NCI-H2171 (cell line): ENCODE measurements at places on chromosomes 2 and 18.
A peak's percentile ranks its signal among the peaks of the same experiment; 100 is the strongest.

GRCh38 chr2:203579730-203580129, 44.6 kb upstream of the RAPH1 start:
- DNase-seq, result no peak

GRCh38 chr2:74812787-74813590, 20.9 kb upstream of the HK2 start:
- DNase-seq, result no peak

- no peak for DNase-seq
These were observed 90.2 kb upstream of the TWSG1 start for GRCh38 chr18:9244376-9244775.

- no peak for DNase-seq
These were observed 12.6 kb downstream of the GLI2 start for GRCh38 chr2:120748310-120748709.

DNA sequence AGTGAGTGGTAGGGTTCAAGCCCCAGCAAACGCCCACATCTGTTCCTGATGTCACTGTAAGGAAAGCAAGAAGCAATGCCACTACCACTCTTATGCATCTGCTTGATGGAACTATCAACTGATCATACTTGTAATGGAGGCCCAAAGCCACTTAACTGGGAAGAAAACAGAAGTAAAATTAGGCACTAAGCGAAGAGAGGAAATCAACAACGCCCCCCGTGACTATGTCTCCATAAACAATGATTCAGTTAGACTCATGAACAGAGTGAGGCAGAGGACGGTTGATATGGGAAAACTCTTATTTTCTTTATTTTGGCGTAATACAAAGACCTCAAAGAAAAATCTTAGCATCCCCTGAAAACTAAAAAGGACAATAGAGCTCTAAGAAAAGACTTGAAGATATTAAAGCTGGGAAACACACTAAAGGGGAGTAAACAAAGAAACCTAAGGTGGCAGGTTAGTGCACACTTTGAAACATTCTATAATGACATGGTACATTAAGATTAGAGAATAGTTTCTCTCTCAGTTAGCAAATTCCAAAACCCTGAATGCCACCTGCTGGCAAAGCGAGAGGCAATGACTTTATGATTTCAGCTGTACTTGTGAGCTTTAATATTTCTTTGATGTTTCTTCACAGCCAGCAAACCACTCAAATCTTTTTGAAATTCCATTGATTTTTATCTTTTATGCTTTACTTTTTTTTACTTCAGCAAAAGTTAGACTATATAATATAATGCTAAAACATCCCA, 86.5 kb downstream of the LRP2 start:
- DNase-seq, result no peak

GRCh38 chr2:119292226-119292625, 68.6 kb downstream of the STEAP3 start:
- DNase-seq, result no peak

GRCh38 chr18:9855681-9856080, 30.1 kb upstream of the TXNDC2 start:
- DNase-seq, result no peak

DNA sequence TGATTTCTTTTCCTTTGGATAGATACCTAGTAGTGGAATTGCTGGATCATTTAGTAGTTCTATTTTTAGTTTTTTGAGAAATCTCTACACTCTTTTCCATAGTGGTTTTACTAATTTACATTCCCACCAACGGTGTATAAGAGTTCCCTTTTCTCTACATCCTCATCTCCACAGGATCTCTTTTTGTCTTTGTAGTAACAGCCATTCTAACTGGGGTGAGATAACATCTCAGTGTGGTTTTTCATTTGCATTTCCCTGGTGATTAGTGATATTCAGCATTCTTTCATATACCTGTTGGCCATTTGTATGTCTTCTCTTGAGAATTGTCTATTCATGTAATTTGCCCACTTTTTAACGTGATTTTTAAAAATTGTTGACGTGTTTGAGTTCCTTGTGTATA, 13.8 kb downstream of the RFTN2 start:
- DNase-seq, result no peak

GRCh38 chr2:1546023-1546591, 132.8 kb downstream of the TPO start:
- peak; percentile 75 for DNase-seq

DNA sequence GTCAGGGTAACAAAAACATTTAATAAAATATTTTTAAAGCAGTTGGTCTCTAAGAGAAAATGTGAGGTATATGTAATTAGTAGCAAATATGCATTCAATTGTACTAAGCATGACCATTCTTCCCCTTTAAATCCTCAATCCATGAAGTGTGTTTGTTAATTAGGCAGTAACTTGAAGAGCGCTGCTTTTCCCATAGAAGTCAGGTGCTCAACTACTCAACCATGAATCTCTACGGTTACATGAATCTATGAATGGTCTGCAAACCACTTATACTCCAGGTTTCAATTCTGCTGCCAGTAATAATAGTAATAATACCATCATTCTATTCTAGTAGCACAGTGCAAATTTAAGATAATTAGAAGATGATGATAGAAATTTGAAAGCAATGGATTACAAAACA, 55.8 kb downstream of the SLC8A1 start:
- DNase-seq, result no peak

- DNase-seq, result no peak
These were observed 20.0 kb downstream of the TRIP12 start for GRCh38 chr2:229901819-229902218.

DNA sequence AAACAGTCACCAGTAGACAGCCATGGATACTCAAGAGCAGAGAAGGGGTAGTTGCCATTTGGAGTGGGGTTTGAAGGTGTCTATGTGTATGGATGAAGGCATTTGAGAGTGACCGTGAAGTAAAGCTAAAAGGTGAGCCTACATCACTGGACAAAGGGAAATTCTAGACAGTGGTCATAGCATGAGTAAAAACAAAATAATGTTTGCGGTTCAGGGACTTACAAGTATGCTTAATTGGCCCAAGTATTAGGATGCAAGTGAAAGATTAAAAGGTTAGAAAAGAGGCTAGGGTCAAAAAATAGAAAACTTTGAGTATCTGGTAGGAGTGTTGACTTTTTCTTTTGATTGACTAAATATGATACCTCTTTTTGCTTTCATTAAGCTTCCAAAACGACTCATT, 238.1 kb upstream of the SLC8A1 start:
- no peak for DNase-seq

DNA sequence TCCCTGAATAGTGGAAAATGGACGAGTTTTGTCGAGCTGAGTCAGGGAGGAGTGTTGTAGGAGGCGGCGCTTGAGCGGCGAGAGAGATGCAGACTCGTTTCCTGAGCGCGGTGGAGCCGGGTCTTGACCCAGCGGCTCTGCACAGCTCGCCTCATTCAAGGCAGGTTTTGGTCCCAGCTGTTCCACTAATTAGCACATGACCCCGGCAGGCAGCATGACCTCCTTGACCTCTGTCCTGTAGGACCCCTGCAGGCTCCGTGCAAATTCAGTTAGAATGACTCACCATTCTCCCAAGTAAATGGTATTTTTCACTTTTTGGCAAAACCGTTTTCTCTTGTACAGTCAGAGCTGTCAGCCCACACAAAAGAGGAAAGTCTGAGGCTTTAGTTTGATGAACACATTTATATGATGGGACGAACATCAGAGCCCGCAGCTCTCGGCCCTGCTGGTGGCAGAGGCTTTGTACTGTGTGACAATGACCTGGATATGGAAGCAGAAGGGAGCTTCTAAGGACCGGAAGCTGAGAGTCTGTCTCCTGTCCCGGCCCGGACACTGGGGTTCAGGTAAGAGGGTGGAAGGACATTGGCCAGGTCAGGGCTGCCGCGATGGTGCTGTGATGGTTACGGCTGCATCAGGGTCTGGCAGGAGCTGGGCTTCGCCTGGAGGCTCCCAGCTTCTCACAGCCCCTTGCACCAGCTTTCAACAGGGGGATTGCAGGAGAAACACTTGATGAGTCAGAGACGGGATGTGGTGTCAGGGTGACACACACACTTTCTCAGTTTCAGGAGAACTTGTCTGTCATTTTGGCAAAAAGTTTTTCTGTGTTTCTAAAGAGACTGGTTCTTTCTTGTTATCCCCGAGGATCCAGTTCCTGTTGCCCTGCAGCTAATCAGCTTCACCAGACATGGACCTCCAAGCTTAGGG, 29.9 kb upstream of the ALKAL2 start:
- no peak for DNase-seq

GRCh38 chr2:110157153-110157793, 41.7 kb upstream of the MALL start:
- peak; percentile 10 for DNase-seq

DNA sequence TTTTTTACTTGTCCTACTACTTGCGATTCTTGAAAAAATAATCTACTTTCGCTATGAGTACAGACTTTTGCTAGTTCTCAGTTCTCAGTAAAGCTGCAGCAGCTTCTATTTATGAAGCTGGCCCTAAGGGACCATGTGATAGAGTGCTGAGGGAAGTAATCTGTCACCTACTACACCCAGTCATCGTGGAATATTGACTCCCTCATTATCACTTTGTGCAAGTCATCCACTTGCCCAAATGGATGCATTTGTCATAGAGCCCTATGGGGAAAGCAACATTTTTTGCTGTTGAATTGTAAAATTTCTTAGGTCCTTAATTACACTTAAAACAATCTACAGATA, 1919.8 kb downstream of the SUCLG1 start:
- no peak for DNase-seq

- DNase-seq, result no peak
These were observed 68.4 kb downstream of the POLR1A start for GRCh38 chr2:86037141-86037794.

DNA sequence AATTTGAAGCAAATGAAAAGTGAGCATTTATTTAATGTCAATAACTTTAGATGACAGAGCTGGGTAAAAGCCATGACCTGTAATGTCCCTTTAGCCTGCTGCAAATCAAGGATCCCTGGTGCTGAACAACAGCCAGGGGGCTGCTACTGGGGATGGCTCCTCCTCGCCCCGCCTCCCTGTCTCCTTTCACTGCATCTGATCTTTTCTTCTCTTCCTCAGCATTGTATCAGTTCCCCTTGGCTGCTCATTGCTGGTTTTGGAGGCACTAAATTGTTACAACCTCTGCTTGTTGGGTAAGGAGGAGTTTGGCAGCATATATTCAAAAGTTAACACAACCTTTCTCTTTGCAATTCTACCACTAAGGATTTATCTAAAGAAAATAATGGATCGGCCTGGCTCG, 236.3 kb upstream of the ID2 start:
- no peak for DNase-seq

DNA sequence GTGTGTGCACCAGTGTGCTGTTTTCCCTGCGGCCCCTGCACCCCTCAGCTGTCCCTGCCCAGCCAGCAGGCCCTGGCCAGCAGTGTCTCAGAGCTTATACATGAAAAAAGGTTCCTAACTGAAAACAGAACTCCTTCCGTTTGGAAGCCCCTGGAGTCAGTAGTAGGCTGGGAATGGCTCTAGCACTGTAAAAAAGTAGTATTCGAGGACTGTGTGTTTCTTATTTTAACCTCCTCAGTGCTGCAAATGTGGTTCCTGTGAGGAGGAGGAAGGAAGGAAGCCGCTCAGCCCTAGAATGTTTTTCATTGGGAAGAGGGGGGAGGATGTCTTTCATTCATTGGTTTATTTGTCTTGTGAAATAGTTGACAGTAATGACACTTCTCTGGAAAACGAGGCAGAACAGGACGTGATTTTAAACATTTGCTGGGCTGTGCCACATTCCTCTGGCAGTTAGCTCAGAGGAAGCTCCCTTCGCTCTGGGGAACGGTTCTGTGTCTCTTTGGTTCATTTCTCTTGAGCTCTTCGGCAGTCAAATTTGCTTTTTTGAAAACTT, 103.5 kb downstream of the SPTBN1 start:
- no peak for DNase-seq

- DNase-seq, result no peak
These were observed 7.0 kb upstream of the TNS1 start for GRCh38 chr2:218009765-218010139.

GRCh38 chr2:14861181-14861580, 228.7 kb downstream of the LRATD1 start:
- no peak for DNase-seq

DNA sequence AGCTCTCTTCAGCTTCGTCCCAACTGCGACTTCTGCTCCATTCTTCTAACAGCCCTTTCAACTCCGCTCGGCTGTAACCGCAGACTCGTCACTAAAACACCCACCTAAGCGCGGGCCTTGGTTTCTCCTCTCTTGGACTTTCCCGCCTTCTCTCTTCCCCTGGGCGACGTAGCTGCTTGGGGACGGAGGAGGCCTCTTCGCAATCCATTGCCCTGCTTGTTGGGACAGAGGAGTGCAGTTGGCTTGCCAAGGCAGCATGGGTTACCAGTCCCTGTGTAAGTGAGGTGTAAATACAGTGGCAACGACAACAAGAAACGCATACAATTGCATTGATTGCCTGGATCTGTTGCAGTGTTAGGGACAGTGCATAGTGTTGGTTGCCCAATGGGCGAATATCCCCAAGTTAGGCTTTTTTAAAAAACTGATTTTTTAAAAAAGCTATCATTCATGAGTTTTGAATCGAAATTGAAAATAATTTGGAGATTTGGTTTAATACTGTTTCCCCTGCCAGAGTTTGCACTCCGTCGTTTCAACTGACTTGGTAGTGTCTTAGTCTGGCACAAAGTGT, 484 bp upstream of the DARS1 start:
- DNase-seq, result no peak

GRCh38 chr2:96521219-96521618, 15.3 kb upstream of the ARID5A start:
- DNase-seq, result no peak

- no peak for DNase-seq
These were observed 115.3 kb upstream of the NDUFV2 start for GRCh38 chr18:8987241-8987640.

DNA sequence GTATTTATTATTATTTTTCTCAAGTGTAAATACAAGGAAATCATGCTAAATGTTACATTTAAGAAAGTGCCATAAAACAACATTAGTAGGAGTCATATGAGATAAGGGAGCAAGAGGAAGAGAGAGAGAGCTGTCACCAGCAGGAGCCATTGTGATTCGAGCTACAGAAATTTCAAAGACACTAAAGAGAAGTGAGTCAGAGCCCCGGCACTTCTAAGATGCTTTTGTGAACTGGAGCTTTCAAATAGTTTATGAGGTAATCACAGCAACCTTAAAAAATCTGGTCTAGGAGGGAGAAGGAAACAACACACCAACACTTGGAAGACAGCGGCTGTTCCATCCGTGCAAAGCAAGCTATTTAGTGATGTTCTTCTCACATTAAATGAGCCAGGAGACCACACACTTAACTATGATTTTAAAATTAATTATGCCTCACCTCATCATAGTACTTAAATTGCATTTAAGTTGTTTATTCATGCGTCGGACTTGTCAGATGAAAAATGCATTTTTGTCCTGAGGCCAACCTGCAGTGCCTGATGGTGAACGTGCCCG, 382.7 kb upstream of the SALL3 start:
- DNase-seq, result no peak

GRCh38 chr2:143635936-143636335, 506.7 kb downstream of the ARHGAP15 start:
- no peak for DNase-seq
